ENCODE measurements at places on chromosomes 2 and 18.

DNA sequence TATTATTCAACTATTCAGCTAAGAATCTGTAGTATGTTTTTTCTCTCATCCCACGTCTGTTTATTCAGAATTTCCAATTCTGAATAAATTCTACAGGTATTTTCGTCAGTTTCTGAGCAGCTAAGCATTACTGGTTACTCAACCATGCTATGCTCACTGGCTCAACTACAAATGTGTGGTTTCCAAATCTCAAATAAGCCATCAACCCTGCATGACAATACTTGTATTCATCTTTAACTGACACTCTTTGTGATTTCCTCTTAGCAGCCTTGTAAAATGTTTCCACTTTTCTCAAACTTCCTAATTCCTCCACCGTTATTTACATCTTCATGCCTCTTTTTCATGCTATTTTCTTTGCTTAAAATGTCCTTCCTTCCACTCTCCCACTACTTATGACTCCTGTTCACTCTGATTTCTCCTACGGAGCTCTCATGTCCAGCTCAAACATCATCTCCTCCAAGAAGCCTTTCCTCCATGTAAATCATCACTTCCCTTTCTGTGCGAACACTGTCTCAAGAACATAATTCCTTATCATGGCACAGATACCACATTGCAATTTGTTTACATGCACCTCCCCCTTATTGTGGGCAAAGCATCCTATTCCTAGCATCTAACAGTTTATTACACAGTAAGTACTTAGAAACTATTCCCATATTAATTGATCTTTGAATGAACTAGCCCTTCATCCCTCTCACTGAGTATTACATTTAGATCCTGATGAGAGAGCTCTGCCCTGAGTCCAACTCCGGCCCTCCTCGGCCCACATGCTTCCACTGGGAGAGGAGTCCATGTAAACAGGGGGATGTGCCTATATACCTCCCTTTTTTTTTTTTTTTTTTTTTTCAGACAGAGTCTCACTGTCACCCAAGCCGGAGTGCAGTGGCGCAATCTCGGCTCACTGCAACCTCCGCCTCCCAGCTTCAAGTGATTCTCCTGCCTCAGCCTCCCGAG lies 10.5 kb downstream of the CCDC88A start:
- no peak for DNase-seq

DNA sequence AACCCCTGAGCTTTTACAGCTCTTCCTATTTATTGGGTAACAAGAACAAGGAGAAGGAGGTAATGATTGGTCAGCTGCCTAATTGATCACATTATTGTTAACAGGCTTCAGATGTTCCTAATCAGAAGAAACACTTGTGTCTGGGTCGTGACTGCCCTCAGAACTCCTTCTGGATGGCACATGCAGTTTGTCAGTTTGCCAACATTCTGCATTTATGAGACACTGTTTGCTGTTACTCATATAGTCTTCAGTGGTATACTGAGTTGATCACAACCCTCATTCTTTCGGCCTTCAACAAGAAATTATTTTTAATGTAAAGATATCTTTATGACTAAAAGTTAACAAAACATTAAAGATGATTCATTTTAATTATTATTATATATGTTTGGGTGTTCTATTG lies 95.7 kb upstream of the DOCK10 start:
- no peak for DNase-seq

GRCh38 chr2:236400594-236401360 lies 136.6 kb upstream of the ASB18 start:
- no peak for DNase-seq

- DNase-seq = peak; percentile 58
Observed at GRCh38 chr2:30239308-30239985, 8.1 kb downstream of the LBH start.

DNA sequence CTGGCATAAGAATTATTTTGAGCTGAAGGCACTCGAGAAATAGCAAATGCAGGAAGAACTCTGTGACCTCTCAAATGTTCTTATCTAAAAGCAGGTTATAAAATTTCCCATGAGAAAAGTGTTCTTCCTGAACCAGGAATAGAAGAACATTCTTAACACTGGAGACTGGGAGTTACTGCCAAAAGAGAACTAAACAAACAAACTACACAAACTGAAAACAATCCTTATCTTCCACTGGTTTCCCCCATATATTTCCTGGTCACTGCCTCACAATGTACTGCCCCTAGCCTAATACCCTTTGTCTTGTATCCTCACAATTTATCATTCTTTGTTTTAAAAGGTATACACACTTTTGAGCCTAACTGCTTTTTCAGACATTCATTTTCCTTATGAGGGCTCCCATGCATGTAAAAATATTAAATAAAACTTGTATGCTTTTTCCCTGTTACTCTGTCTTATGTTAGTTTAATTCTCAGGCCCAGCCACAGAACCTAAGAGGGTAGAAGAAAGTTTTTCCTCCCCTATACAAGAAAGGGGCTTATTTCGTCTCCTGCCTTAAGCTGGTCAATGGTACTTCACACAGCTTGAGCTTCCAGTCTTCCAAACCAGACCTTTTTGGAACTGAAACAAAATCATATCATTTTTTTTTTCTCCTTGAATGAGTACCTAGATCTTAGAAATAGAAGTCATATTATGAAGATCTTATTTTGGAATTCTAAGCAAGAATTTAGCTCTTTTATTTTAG lies 110.6 kb downstream of the MSTN start:
- DNase-seq = no peak

DNA sequence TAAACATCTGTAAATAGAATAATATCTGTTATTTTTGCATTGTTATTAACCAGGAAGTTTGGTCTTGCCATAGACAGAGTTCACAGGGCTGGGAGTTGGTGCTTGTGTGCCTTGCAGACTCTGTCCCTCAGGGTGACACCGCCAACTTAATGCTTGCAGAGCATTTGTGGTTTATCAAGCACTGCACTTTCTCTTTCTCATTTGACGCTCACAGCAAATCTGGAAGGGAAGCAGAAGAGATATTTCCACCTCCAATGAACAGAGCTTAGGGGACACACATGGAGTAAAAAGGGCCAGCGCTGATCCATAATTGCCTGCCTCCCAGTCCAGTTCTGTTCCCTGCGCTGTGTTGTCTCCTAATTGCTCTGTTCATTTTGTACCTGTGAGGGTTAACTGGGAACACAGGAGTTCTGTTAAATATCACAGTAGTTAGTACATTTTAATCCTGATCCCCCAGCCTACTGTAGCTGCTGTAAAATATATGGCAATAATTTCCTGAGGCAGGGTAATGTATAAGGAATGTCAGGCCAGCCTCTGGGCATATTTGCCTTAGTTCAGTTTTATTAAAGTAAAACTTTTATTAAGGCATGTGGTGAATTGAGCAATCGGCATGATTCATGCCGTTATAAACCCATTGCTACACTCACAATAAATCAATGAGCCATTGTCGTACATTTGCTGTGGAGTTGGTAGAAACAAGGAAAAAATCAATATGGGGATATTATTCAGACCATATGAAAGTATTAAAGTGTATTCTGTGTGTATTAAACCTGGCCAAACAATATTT lies 182.5 kb upstream of the OSR1 start:
- DNase-seq = no peak

DNA sequence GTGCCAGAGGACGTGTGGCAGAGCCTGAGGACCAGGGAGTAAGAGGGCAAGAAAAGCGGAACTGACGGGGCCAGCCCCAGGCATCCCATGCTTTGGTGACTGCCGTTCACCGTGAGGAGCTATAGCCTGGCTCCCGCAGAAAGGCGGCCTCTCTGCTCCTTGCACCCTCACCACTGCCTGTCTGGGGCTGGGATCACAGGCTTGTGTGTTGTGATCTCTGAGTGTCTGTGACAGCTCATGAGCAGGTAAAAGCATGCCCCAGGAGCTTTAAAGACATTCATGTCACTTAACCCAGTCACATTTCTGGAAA lies 266.8 kb upstream of the RAB6C start:
- no peak for DNase-seq

GRCh38 chr2:128284037-128284441 lies 34.6 kb downstream of the HS6ST1 start:
- DNase-seq = no peak

GRCh38 chr18:57898506-57899124 lies 95.5 kb upstream of the ATP8B1 start:
- DNase-seq = peak; percentile 64

DNA sequence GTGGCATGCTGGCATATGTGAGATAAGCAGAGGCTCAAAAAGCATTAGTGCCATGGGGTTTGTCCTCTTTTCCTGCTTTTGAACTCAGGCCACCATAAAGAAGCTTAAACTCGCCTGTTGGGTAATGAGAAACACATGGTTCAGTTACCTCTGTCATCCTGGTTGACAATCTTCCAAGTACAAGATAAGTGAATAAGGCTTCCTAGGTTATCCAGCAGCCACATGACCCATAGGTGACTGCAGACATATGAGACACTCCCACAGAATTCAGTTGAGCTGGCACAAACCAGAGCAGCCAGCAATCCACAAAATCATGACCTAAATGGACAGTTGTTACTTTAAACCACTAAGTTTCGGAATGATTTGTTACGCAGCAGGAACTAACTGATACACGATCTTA lies 97.3 kb downstream of the TACR1 start:
- DNase-seq = no peak

DNA sequence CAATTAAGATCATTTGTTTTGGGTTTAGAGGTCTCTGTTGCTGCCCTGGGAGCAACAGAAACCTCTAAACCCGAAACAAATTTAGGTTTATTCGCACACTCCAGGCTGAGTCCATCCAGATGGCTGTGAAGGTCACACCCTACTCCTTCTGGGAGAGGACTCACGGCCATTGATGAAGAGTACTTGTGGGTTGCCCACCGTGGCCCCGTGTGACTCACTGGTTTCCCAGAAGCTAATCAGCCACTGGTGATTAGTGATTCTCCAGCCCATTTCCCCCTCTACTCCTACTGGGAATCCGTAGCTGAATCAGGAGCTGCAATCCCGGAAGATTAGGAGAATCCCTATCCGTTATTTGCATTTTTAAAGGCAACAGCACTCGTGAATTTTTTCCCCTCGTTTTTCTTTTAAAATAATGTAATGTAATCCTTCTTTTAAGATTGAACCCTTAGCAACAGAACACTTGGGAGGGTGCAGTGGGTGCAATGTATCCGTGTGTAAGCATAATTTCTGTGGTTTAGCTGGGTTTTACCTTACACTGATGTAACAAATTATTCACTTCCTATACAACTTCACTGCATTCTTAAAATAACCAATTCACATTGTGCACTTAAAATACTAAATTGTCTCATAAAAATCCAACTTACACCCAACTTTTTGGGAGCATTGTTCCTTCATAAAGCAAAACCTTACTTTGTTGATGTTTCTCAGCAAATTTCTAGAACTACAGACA lies 27.5 kb upstream of the EPAS1 start:
- no peak for DNase-seq

GRCh38 chr2:46706264-46706983 lies 209.2 kb downstream of the MCFD2 start:
- DNase-seq = no peak

DNA sequence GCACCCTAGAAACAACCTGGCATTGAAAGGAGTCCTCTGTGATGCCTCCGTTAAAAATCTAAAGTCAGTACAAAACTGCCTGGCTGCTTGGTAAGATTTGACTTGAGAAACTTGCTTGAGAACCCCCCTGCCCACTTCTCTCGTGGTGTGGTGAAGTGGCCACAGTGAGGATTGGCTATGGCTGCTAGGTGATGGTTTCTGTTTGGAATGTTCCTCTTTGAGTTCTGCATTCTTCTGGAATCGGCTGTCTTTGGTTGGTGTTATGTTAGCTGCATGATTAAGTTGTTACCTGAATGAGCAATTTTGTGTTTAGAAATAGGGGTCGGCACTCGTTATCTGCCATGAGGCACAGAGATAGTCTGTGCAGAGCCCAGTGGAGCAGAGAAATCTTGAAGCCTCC lies 21.7 kb upstream of the SAG start:
- DNase-seq = no peak

DNA sequence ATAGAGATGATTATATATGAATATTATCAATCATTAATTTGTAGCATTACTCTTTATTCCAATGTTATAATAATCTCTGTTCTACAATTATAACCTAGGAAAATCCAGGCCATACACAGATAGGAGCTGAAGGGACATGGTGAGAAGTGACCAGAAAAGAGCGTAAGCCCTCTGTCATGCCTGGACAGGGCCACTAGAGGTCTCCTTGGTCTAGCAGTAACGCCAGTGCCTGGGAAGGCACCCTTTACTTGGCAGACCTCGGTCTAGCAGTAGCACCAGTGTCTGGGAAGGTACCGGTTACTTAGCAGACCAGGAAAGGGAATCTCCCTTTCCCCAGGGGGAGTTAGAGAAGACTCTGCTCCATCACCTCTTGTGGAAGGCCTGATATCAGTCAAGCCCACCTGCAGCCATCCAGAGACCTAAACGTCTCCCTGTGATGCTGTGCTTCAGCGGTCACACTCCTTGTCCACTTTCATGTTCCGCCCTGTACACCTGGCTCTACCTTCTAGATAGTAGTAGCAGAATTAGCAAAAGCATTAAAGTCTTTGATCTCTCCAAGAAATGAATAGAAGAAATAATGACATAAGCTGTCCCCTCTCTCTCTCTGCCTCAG lies 447.5 kb upstream of the FSIP2 start:
- DNase-seq = peak; percentile 17

DNA sequence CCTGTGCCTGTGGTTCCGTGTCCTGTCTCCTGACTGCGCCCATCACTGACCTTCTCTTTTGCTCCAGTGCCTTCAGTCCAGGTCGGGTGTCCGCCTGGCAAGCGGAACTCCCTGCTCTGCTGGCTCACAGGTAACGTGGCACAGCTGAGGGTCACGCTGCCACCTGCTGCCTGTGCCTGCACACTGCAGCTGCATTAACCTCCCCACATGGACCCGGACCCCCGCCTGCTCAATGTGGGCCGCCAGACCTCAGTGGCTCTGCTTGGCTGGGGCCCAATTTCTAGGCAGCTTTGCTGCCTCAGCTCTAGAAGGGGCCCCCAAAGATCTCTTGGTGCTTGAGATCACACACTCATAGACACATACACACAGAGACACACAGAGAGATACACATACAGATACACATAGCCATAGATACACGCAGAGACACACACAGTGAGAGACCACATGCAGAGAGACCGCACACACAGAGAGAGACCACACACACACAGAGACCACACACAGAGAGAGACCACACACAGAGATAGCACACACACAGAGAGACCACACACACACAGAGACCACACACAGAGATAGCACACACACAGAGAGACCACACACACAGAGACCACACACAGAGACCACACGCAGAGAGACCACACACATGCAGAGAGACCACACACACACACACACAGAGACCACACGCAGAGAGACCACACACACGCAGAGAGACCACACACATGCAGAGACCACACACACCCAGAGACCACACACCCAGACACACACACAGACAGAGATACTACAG lies 14.9 kb upstream of the CNNM3 start:
- DNase-seq = peak; percentile 65

Measured in NCI-H1417 (cell line).